ENCODE measurements at places on chromosomes 7 and 10. TPM values are rescaled to one million over a fixed set of nuclear protein-coding genes. Genes with fewer than 3 reads are reported as not detected.

ZNF775 gene
- 5.1 TPM for total RNA-seq

PNLIPRP1 gene
- total RNA-seq: not detected

C10orf67 gene
- total RNA-seq: 0.41 TPM

C10orf90 gene
- not detected for total RNA-seq

ASB13 gene
- 9.8 TPM for total RNA-seq

EVX1 gene
- total RNA-seq: not detected

ACTR3C gene
- total RNA-seq: 4.7 TPM

ADRB1 gene
- not detected for total RNA-seq

OGDHL gene
- total RNA-seq: 0.44 TPM

WDFY4 gene
- 0.09 TPM for total RNA-seq

JAKMIP3 gene
- total RNA-seq: 0.34 TPM

PGAM2 gene
- not detected for total RNA-seq

DBNL gene
- total RNA-seq: 117 TPM

NRP1 gene
- 0.44 TPM for total RNA-seq

TMEM213 gene
- not detected for total RNA-seq

TPST1 gene
- total RNA-seq: 1.0 TPM

CCL24 gene
- total RNA-seq: not detected

CREB5 gene
- 0.50 TPM for total RNA-seq

PFKFB3 gene
- total RNA-seq: 133 TPM

CDHR3 gene
- 0.93 TPM for total RNA-seq

RBM20 gene
- total RNA-seq: 0.05 TPM

TWIST1 gene
- 1.2 TPM for total RNA-seq

ACSM6 gene
- not detected for total RNA-seq

AASS gene
- total RNA-seq: 2.1 TPM

SPDYE5 gene
- total RNA-seq: not detected

PTPRN2 gene
- total RNA-seq: 0.51 TPM

TSPAN15 gene
- total RNA-seq: 0.85 TPM

AGBL3 gene
- 2.2 TPM for total RNA-seq

TLX1 gene
- not detected for total RNA-seq

CYP3A7 gene
- not detected for total RNA-seq

APBB1IP gene
- total RNA-seq: 66.4 TPM

CNTNAP2 gene
- not detected for total RNA-seq

TMEM176A gene
- not detected for total RNA-seq

SLC26A4 gene
- 1.5 TPM for total RNA-seq

ZNF425 gene
- 0.95 TPM for total RNA-seq

KNDC1 gene
- total RNA-seq: not detected

CAV2 gene
- total RNA-seq: not detected

MMD2 gene
- not detected for total RNA-seq

CYP17A1 gene
- total RNA-seq: not detected
